ENCODE measurements at places on chromosomes 4 and X.

DNA sequence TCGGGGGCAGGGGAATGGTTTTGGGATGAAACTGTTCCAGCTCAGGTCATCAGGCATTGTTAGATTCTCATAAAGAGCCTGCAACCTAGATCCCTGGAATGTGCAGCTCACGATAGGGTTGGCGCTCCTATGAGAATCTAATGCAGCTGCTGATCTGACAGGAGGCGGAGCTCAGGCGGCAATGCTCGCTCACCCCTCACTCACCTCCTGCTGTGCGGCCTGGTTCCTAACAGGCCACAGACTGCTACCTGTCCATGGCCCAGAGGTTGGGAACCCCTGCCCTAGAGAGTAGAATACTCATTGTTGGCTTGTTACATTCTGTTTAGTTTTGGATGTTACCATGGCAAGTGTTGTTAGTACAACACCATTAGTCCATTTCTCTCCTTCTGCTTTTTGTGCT, 40.8 kb upstream of the STX18 start:
- no peak for DNase-seq

GRCh38 chr4:82994834-82995233, 15.8 kb downstream of the LIN54 start:
- no peak for DNase-seq

DNA sequence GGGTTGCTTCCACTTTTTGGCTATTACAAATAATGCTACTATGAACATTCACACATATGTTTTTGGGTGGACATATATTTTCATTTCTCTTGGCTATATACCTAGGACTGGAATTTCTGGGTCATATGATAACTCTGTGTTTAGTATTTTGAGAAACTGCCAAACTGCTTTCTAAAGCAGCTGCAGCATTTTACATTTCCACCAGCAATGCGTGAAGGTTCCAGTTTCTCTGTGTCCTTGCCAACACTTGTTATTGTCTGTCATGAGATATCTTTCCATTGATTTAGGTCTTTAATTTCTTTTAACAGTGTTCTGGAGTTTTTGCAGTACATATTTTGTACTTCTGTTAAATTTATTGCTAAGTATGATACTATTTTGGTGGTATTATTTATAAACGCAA, 48.3 kb downstream of the CLCN5 start:
- DNase-seq: no peak

DNA sequence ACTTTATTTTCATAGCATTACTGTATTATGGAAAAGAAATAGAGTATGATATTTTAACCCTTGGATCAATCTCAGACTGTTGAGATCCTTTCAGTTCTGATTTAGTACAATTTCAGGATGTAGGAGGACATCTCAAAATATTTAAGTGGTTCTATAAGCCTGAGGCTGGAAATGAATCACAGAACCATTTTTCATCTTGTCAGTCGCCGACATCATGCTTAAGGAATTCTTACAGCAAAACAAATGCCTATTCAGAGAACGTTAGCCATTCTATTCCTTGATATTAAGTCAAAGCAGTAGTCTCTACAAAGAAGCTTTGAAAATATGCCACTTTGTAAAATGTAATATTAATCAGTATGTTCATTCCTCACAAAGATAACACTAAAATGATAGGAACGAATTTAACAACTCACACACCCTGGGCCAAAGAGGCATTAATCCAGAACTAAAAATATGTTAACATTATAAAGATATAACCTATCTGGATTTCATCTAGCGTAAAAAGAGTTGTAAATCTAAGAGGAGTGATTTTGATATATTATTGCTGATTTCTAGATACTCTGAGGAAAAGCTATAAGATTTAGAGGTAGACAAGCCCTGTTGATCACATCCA, 152.0 kb downstream of the GASK1B start:
- DNase-seq: peak; percentile 92

DNA sequence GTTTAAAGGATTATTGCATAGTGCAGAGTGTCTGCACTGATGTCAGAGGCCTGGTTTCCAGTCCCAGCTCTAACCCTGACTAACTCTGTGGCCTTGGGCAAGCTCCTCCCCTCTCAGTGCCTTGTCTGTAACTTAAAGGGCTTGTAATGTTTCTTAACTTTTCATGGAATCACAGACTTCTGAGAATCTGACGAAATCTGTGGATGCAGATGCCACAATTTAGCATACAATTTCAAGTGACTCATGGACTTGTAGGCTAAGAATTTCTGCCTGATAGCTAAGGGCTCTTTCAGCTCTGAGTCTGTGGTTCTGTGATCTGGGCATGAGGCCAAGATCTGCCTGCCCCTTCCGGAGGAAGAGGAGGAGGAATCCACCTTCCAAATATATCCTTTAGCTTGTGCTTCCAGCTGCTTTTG, 236.9 kb downstream of the AR start:
- peak; percentile 91 for DNase-seq

GRCh38 chr4:87353592-87353991, 30.9 kb upstream of the HSD17B13 start:
- DNase-seq: peak; percentile 57

DNA sequence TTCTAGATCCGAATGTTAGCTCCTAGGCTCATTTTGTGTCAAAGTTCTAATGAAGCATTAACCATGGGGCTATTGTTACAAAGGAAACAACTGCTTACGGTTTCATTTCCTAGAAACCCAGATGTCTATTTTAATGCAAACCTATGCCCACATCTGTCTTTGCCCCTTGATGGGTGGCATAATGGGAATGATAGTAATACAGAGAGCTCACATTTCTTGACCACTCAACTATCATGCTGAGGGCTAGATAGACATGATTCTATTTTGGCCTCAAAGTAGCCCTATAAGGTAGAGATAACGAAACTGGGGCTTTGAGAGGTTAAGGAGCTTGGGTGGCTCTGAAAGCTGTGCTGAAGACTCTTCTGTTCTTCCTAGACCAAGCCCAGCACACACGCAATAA, 1.9 kb downstream of the TLR7 start:
- DNase-seq: no peak

- DNase-seq: peak; percentile 10
Measured at GRCh38 chr4:16259889-16260246, 33.6 kb upstream of the TAPT1 start.

DNA sequence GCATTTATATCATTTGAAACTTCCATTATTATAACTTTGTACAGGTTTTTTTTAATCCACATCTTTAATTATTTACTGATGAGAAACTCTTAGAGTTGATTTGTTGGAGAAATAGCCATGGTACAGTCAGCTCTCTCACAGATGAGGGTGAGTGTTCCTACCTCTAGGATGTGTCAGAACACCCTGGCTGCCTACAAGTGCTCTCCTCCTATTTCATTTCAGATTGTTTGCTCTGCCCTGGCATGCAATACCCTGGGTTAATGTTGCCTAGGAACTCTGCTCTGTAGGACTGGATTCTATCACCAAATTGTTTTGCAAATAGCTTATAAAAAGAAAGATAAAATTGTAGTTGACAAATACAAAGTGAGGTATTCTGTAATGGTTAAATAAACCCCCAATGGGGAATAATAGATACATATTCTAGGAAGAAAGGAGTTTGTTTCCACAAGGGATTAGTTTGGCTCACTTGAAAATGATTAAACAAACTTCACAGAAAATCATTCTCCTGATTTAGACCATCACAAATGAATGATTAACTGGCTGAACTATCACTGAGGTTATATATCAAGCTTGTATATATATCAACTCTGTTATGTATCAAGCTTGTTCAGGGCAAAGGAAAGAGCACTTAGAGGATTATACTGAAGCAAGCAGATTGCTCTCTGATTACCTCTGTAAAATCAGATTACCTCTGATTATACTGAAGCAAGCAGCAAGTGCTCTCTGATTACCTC, 150.0 kb downstream of the PDE5A start:
- peak; percentile 29 for DNase-seq

DNA sequence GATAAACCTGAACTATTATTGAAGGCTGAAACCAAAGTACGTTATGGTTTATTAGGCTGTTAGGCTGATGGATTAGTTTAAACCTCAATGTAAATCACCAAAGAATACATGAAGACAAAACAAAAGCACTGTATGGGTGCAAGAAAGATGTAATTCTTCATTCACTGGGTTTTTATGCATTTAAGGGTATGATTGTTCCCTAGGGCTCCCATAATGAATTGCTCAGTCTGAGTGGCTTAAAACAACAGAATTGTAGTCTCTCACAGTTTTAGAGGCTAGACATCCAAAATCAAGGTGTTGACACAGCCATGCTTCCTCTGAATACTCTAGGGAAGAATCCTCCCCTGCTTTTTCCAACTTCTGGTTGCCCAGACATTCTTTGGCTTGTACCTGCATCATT, 222.8 kb downstream of the TENM3 start:
- no peak for DNase-seq

DNA sequence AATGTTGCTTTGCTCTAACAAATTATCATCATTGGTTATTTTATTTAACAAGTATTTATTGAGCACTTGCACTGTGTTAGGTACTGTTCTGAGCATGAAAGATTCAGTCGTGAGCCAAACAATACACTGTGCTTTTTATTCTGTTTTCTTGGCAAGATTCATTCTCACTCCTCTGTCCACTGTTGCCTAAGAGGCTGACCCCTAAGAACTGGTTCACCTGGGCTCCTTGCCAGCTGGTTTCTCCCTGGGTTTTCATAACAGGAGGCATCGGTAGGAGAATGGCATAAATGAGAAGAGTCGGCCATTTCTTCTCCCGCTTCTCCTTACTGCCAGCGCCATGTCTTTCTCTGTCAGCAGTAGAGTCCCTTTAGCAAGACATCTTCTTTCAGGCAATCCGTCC, 243.7 kb upstream of the DIAPH2 start:
- DNase-seq: no peak

GRCh38 chr4:116733370-116733769, 352.0 kb downstream of the TRAM1L1 start:
- DNase-seq: no peak

- no peak for DNase-seq
Measured at GRCh38 chr4:24195991-24196736, 306.3 kb upstream of the PPARGC1A start.

DNA sequence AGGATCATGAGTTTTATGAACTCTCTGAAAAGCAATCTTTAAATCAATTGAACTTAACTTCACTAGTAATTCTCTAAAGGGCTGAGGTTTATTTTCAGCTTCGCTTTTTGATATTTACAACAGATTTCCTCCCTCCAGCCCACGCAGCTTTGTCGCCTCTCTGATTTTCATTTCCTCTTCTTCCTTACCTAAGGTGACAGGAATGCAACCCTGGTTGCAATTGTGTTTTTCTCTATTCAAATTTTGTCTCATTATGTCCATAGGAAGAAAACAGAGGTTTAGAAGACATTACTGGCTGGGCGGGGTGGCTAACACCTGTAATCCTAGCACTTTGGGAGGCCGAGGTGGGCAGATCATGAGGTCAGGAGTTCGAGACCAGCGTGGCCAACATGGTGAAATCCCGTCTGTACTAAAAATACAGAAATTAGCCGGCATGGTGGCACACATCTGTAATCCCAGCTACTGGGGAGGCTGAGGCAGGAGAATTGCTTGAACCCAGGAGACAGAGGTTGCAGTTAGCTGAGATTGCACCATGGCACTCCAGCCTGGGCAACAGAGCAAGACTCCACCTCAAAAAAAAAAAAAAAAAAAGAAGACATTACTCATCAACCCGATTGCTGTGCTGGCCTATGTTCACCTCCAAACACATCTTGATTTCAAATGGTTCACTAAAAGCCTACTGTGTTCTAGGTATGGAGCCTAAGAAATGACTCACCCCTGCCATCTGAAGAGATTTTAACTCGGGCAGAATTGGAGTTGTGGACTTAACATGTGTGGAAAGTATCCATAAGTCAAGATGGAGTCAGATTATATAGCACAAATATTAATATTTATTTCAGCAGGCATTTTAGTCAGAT, 36.8 kb downstream of the VSIG4 start:
- no peak for DNase-seq

- DNase-seq: no peak
Measured at GRCh38 chr4:6926681-6927478, 17.3 kb downstream of the TBC1D14 start.

- DNase-seq: no peak
Measured at GRCh38 chrX:11672213-11672612, 6.5 kb upstream of the ARHGAP6 start.

- no peak for DNase-seq
Measured at GRCh38 chr4:105645440-105645839, 63.0 kb downstream of the INTS12 start.

DNA sequence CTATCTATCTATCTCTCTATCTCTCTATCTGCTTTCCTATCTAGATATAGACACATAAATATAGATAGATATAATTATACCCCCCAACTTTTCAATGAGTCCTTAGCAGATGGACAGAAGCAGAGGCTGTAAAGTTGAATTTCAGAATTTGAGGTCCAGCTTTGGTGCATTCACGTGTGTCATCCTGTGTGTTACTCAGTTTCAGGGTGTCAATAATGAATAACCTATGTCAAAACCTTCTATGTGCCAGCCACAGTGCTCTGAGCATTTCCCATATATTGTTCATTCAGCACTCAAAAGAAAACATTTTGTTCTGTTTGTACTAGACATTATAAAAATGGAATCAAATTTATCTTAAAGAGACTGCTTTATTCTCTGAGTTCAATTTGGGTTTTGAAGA, 310.0 kb downstream of the ARHGAP24 start:
- no peak for DNase-seq

GRCh38 chr4:150681063-150681462, 99.1 kb downstream of the MAB21L2 start:
- DNase-seq: no peak

GRCh38 chr4:96713271-96713850, 873.5 kb downstream of the PDHA2 start:
- DNase-seq: no peak

GRCh38 chr4:86615501-86615900, 21.4 kb downstream of the PTPN13 start:
- DNase-seq: no peak
